ENCODE measurements at places on chromosomes 12 and 14.

GRCh38 chr12:116186482-116187150 is 90.9 kb downstream of the MED13L start:
- no peak for DNase-seq

- no peak for DNase-seq
Observed at GRCh38 chr14:104774453-104775072, 21.0 kb downstream of the AKT1 start.

- DNase-seq = no peak
Observed at GRCh38 chr12:93136253-93137055, 207.4 kb upstream of the EEA1 start.

DNA sequence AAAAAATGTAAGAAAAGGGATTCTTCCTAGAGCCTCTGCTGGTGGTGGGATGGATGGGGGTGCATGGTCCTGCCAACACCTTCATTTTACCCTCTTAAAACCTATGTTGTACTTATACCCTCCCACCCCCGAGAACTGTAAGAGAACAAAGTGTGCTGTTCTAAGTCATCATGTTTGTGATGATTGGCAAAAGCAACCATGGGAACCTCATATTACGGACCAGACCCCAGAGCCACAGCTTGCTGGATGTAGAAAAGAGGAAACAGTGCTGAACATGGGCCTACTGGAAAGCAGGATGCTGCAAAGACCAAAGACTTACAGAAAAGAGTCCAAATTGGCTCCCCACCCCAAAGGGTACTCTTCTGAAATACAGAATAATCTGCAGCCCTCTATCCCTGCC is 311.2 kb downstream of the DUSP6 start:
- no peak for DNase-seq

DNA sequence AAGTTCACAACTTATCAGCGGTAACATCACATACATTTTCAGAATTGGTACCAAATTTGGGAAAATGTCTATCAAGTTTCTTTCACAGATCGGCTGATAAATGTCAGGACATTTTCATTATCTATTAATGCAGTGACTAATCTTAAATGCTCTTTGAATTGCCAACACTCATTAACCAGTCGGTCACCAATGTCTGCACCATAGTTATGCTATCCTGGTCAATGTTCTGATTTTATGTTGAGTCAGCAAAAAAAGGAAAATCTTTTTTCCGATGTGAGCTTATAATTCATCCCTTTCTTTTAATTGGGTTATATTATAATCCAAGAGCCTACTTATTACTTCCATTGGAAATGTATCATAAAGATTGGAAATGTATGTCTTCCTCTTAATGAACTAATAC is 77.2 kb downstream of the NTF3 start:
- no peak for DNase-seq
